ENCODE measurements at places on chromosomes 1 and 21.

DNA sequence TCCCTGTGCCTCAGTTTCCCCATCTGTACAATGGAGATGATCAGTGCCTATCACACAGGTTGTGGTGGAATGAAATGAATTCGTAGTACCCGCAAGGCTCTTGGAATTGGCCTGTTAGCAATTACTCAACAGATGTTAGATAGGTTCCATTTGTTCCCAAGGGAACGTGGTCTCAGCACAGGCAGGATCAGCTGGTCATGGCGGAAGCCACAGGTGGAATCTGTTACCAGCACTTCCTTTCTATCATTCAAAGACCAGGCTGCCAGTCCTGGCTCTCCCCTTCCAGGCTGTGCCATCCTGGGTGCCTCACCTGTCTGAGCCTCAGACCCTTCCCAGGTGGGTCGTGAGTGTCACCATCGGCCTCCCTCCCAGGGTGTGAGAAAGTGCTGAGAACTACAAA is 61.5 kb downstream of the FBXO2 start:
- DNase-seq, result no peak

DNA sequence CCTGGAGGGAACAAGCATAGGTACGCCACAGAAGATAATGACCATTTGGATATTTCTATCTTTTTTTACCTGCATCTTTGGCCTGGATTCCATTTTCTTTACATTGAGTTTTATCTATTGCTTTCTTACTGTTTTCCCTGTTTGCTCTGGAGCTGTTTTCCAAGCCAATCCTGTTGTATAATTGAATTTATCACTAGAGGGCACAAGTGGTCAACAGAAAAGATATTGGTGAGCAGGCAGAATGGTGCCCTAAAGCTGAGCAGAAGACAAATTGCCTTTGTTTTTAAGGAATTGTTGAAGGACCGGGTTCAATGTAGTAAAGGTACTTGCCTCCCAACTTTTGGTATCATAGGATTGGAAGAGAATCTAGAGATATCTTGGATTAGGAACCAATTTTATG is 152.8 kb downstream of the PPP1R12B start:
- no peak for DNase-seq

GRCh38 chr1:61184040-61184713 is 101.8 kb downstream of the NFIA start:
- no peak for DNase-seq

GRCh38 chr1:154474802-154475201 is 27.2 kb upstream of the TDRD10 start:
- DNase-seq, result no peak

DNA sequence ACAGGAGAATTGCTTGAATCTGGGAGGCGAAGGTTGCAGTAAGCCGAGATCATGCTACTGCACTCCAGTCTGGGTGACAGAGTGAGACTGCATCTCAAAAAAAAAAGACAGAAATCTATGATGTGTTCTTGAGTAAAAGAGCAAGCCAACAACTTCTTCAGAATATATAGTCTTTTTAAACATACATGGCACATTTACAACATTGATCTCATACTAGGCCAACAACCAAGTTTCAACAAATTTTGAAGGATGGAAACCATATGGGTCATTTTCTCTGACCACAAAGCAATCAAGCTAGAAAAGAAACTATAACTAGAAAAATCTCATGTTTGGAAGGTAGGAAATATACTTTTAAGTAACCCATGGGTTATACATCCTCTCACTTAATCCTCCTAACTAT is 38.3 kb downstream of the PAFAH2 start:
- DNase-seq, result no peak

- DNase-seq, result no peak
Observed at GRCh38 chr1:232459087-232459486, 170.8 kb downstream of the SIPA1L2 start.

DNA sequence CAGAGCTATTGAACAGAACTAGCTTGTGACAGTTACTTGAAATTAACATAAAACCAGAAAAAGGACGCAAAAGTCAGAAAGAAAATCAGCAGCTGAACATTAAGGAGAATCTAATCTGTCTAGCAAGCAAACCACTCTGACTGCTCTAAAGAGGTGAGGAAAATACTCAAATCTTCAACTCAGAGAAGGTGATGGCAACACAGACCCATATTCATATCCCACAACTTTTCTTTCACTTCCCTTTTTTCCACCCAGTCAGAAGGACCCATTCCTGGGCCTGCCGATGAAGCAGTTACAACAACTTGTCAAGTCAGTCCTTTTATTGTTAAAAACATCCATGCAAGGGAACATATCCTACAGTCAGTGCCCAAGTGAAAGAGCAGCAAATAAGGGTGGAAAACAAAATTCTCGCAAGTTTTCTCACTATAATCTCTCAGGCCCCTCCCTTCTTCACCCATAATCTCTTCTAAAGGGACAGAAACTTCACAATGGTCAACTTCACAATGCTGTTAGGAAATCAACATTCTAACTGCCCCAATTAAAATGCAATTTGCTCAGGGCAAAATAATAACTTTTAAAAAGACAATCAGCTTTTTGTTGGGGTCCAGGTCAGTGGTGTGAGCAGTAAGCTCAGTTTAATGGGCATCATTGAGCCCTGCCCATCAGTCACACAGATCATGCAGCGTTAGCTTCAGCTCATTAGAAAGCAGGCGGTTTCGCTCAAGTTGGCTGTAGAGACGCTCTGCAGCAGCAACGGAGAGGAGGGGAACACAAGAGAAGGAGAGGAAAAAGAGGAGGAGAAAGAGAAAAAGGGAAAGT is 3.6 kb upstream of the NUP210L start:
- DNase-seq, result no peak

DNA sequence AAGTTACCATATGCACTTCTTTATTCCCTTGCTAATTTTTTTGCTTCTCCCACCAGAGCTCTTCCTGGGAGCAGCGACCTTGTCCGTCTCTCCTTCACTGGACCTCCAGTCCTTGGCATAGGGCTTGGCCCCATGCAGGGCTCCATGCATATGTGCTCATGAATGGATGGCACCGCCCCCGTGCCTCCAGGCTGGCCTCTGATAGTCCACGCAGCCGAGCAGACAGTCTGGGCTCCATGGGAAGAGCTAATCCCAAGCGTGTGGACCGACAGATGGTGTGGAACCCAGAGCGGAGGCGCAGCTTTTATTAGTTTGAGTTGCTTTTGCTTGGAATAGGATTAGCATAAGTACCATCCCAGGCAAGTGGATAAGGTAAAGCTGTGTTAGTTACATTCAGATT is 41.8 kb downstream of the CDCP2 start:
- DNase-seq, result no peak

GRCh38 chr1:213277036-213277435 is 226.0 kb downstream of the RPS6KC1 start:
- DNase-seq, result no peak

DNA sequence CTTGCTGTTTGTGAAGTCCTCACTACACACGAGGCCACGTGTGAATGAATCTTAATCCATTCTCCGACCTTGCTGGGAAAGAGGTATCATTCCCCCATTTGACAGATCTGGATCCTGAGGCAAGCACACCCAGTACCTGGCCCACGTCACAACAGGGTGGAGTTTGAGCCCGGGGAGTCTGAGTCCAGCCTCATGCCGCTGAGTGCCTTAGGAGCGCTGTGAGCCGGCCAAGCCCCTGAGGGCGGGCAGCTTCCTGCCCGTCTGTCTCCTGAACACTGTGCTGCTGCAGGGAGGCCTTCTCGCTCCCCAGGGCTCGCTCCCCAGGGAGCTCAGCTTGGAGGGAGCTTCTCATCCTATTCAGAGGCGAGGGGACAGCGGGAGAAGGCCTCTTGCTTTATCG is 29.7 kb downstream of the SLC45A1 start:
- DNase-seq, result no peak

GRCh38 chr1:20308569-20308968 is 17.9 kb downstream of the VWA5B1 start:
- no peak for DNase-seq

DNA sequence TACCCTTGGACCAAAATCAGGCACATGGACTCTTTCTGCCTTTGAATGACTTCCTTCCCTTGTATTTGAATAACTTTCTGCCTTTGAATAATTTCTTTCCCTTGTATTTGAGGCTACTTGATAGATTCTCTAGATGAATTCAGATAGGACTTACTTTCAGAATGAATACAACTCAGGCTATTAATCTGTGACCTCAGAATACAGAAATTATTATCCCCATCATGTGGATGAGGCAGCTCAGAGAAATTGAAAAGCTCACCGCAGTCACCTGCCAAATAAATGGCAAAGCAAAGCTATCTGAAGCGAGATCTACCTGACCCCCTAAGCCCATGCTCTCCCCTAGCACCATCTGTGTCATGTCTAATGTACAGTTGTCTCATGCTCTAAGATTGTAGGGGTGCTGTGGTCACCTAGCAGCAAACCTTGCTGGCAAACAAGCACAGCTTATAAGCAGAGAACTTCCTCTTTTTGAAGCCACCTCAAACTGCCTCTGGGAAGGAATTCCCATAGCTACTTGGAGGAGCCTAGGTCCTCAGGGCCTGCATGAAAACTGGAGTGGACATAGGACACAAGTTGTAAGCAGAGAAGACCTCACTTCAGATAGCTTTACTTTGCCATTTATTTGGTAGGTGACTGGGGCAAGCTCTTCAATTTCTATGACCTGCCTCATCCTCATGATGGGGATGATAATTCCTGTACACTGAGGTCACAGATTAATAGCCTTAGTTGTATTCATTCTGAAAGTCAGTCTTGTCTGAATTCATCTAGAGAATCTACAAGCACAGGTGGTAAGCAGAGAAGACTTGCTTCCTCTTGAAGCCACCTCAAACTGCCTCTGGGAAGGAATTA is 66.1 kb downstream of the FASLG start:
- DNase-seq, result no peak

All from NCI-H1930 (cell line).